Fibroblast of skin of abdomen (primary cell): ENCODE measurements at places on chromosomes 12 and 14.

- no peak for DNase-seq
These were observed 102.0 kb downstream of the POLR3B start for GRCh38 chr12:106459534-106459933.

DNA sequence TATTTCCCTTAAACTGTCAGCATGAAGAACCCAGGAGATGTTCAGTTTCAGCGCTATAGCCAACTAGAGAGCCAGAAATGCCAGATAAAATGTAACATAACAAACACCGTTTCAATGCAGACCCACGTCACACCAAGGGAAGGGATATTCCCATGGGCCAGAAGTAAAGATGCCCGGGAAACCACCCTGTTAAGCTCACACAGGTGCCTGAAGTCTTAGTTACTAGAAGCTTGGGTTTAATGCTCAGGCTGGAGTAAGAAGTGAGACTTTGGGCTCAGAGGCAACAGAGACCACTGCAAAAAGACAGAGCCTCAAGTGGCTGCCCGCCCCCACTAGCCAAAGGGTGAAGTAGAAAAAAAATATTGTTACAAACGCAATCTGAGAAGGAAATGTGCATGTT is 52.3 kb downstream of the SYNE3 start:
- no peak for DNase-seq

DNA sequence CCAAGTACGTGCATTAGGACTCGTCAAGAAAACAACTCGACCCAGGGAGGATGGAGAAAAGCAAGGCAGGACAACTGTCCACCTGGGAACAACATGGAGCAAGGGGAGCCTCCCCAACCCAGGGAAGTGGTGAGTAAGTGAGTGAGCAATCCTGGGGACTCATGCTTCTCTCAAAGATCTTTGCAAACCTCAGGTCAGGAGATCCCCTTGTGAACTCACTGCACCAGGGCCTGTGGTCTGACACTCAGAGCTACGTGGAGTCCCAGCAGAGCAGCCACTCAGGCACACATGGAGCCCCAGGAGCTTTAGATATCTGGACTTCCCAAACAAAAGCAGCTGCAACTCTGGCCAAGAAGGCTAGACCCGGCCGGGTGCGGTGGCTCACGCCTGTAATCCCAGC is 12.2 kb upstream of the OR5AU1 start:
- DNase-seq = no peak

DNA sequence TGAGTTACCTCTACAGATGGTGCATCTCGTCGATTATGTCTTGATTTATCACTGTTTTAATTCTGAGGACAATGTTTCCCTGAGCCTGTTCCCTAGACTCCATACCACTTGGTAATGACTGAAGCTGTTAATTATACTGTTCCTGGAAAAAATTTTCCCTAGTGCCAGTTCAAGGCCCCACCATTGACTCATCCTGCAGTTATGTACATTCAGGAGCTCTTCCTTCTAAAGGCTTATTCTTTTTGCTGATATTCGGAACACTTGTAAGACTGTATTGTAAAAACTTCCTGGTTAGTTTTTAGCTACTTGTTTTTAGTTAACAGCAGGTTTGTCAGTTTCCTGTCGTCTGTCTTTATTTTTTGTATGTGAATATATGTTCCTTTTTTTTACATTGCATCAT is 30.4 kb upstream of the PPP2R5E start:
- peak; percentile 37 for DNase-seq

GRCh38 chr14:75886636-75887348 is 95.0 kb downstream of the TGFB3 start:
- peak; percentile 75 for DNase-seq

DNA sequence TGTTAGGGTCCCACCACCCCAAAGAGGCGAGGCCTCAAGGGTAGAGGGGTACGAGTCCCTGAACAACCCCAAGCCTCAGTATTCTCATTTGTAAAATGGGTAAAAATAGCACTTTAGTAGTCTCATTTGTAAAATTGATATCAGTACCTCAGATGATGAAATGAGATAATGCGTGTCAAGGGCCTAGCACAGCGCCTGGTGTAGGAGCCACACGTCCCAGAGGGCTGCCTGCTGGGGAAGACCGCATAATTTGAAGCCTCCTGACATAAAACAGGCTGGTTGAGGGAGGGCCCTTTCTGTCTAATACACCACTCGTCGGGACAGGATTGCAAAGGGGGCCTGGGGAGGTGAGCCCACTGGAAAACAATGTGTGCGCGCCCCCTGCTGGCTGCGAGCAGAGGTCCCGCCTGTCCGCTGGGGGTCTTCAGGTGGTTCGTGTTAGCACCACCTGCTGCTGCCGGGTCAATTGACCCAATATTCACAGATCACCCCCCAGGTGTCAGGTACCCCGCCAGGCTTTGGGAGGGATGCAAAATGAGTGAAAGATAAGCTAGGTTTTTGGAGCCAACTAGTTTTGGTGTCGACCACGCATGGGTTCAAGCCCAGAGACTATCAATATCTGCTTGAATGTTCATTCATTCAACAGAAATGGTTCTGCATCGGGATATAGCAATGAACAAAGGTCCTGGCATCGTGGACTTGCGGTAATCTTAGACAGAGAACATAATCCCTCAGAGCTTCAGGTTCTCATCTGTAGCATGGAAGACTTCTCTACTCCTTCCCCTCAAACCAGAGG is 24.7 kb upstream of the IRF2BPL start:
- DNase-seq = peak; percentile 82

GRCh38 chr14:85416771-85417170 is 113.2 kb upstream of the FLRT2 start:
- peak; percentile 80 for DNase-seq

- no peak for DNase-seq
These were observed 994.7 kb downstream of the VRK1 start for GRCh38 chr14:97791906-97792305.

DNA sequence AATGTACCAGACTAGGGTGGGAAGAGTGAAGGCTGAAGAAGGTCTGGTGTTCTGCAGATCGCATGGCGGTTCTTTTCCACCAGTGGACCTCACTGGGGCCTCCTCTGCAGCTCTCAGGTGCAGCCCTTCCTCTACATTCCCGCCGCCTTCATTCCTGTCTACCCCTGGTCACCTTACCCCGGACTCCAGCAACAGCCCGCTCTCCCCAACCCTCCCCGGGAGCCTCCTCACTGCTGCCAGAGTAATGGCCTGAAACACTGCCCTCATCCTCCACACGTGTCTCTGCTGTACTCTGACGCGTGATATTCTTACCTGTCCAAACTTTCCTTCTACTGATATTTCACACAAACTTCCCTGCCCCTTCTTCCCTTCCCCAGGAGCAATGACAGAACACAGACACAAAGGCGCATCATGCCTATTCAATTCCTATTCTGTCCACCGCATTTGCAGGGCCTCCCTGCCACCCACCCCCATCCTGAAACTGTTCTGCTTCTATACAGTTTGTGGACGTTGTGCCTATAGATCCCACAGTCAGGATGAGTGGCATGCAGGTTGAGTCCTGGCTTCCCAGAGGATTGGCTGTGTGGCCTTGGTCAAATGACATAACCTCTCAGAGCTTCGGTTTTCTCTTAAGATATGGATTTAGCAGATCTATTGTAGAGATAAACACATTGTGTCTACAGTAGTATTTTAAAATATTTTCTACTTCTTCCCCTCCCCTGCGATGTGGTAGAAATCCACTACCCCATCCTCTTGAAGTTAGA is 1.7 kb upstream of the NUAK1 start:
- no peak for DNase-seq

GRCh38 chr12:122545855-122546254 is 18.8 kb downstream of the KNTC1 start:
- no peak for DNase-seq

- no peak for DNase-seq
These were observed 34.7 kb upstream of the PNMA1 start for GRCh38 chr14:73748858-73749357.

- peak; percentile 84 for DNase-seq
These were observed 18.1 kb downstream of the CDKN1B start for GRCh38 chr12:12735301-12735700.

GRCh38 chr12:30820406-30820946 is 65.7 kb upstream of the CAPRIN2 start:
- no peak for DNase-seq

GRCh38 chr14:22265319-22266141 is 323.5 kb downstream of the DAD1 start:
- DNase-seq = no peak

- DNase-seq = no peak
These were observed 167.2 kb upstream of the GSC start for GRCh38 chr14:94936901-94937685.

- DNase-seq = no peak
These were observed 15.3 kb downstream of the TNFAIP2 start for GRCh38 chr14:103138301-103139131.

- peak; percentile 5 for DNase-seq
These were observed 279.9 kb downstream of the RPS29 start for GRCh38 chr14:49306152-49306751.

- no peak for DNase-seq
These were observed 6.1 kb downstream of the ATP2B1 start for GRCh38 chr12:89702503-89702902.

GRCh38 chr12:15996948-15997347 is 85.8 kb downstream of the DERA start:
- no peak for DNase-seq

DNA sequence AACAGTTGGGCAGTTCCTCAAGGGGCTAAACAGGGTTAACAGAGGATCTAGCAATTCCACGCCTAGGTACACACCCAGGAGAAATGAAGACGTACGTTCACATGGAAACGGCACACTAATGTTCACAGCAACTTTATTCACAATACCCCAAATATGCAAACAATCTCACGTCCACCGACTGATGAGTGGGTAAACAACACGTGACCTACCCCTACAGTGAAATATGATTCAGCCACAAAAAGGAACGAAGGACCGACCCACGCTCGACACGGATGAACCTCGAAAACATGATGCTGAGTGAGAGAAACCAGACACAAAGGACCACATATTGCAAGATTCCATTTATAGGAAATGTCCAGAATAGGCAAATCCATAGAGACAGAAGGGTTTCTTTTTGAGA is 112.7 kb downstream of the NCOR2 start:
- DNase-seq = peak; percentile 44

GRCh38 chr14:44109036-44109435 is 398.0 kb downstream of the FSCB start:
- no peak for DNase-seq

DNA sequence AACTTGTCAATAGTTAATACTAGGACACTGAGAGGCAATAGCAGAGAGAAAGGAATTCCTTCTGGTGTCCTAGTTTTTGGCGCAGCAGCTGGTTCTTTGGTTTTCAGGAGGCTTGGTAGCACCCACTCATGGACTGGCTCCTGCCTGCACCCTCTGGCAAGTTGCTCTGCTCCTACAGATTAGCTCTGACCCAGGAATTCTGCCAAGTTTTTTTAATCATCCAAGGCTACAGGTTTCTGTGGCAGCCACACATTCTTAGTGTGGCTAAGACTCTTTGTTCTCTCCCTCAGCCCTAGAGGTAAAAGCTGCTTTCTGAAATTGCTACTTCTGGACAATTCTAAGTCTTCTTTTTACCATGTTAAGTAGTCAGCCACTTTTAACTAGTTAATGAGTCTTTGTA is 72.0 kb upstream of the FKBP4 start:
- no peak for DNase-seq

DNA sequence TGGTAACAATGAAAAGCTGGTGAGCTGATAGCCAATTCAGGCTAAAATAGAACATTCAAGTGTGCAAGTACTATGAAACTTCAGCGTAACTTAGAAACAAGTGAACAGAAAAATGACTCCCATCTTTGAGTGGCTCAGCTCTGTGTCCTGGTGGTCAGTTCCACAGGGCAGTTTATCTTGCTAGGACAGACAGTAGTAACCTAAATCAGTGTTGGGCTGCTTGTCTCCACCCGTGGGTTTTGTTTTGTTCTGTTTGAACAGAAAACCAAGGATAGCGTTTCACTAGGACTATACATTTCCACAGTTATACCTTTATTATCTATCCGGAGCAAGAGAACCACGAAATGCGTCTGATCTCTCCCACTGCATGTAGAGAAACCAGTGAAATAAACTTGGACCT is 467.8 kb downstream of the EGLN3 start:
- DNase-seq = no peak

- DNase-seq = peak; percentile 62
These were observed 453.9 kb downstream of the FUT8 start for GRCh38 chr14:65866448-65866847.

- peak; percentile 94 for DNase-seq
These were observed 198.9 kb downstream of the RBM19 start for GRCh38 chr12:113766879-113767878.

DNA sequence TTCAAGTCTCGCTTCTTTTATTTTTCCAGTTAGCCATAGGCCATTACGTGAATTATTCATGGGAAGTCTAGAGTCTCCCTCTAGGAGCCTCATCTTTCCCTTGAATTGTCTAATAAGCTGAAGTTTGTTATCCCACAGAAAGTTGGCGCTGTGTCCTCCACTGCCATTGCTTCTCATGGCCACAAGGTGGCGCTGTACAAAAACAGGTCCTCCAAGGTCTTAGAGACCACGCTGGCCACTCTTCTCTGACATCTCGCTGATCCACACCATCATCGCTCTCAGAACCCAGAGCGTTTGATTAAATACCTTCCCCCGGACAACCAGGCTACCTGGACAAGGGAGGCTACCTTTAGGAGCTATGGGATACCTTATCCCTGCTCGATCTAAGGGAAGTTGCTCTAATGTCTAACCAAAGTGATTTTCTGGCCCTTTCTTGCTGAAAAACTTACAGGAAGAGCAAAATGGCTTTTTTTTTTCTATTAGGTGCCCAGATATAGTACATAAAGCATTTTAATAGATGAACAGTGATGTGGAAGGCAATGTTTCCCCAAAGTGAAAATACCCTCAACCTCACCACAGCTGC is 110.0 kb downstream of the CCDC60 start:
- DNase-seq = no peak

DNA sequence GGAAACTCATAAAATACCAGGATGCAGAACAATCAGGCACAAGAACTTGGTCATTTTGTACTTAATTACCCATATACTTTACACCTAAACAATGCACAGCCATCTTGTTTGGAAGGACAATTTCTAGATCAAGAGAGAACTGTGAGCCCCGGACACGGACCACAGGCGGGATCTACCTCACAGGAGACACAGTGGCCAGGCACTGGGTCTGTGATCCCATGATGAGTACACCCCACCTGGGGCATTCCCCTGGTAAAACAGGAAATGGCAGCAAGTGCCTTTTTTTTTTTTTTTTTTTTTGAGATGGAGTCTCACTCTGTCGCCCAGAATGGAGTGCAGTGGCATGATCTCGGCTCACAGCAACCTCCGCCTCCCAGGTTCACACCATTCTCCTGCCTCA is 15.2 kb downstream of the GOLGA3 start:
- DNase-seq = no peak

DNA sequence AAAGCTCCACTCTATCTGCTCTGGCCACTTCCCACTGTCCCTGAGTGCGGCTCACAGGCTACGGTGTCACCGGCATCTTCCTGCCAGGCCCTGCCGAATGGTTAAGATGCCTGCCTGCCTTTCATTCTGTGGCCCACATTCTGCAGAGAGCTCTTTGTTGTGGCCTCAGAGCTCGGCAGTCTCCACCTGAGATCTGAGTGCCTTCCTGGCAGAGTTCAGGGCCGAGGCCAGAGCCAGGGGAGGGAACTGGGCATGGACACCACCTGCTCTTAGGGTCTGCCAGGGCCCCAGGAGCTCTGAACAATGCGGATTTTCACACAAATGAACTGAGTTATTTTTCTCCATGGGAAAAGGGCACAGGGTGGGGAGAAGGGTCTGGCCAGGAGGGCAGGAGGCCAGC is 127.2 kb downstream of the RBM19 start:
- no peak for DNase-seq

- no peak for DNase-seq
These were observed 193.0 kb downstream of the C12orf50 start for GRCh38 chr12:87836190-87836589.
